ENCODE measurements at places on chromosomes 13 and 19. TPM values are rescaled to one million over a fixed set of nuclear protein-coding genes. Genes with fewer than 3 reads are reported as not detected.

- DNase-seq, result no peak
Measured at GRCh38 chr19:58394821-58395219, 636 bp upstream of the RNF225 start.

DNA sequence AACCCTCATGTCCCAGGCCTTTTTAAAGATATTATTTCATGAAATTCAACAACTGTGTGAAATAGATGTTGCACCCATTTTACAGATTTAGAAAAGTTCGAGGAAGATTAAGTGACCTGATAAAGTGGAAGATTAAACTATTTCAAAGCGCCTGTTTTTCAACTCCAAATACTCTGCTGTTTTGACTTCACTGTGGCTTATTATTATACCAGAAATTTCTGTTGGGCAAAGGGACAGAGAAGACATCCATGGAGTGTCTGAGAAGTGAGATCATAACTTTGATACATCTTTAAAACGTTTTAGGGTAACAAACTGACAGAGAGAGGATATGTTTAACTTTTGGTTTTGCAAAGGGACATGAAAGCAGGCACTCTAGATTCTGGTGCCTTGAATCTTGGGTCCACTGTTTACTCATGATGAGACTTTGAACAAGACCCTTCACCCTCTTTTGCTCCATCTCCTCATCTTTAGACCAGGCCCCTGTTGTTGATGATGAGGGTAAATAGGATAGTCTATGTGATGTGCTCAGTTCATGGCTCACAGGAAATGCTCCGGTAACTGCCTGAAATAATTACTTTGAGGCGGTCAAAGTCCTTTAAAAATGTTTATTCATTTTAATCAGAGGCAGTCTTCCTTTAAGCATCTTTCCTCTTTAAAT, 55.4 kb downstream of the RFC3 start:
- no peak for DNase-seq

DNA sequence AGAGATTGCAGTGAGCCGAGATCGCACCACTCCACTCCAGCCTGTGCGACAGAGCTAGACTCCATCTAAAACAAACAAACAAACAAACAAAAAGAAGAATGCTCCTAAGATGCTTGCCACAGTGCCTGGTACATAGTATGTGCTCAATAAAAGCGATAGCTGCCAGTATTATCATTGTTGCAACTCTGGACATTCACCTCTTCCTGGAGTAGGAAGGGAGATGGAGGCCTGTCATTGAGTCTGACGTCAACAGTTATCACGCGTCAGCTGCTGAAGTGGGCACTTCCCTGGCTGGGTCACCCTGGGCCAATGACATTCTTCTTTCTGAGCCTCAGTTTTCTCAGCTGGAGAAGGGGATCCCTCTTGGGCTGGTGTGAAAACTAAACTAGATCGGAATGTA, 4.2 kb upstream of the PLAUR start:
- no peak for DNase-seq

GRCh38 chr13:37338726-37339385, 233.4 kb upstream of the CSNK1A1L start:
- DNase-seq, result no peak

DNA sequence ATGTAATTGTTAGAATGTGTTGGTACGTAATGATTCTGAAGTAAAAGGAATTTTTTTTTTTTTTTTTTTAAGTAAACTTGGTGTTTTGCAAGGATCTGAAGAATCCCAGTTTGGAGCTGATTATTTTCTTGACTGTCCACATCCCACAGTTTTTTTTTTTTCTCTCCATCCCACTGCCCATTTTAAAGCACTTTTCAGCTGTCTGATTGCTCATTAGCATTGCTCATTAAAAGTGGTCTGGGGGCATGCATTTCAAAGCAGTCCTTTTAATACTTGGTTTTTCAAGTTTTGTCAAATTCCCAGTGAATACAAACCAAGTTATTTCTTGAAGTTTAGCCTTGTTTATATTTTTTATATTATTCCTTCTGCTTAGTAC, 44.1 kb downstream of the SLAIN1 start:
- no peak for DNase-seq

GRCh38 chr13:26819046-26819445, 58.5 kb upstream of the GPR12 start:
- no peak for DNase-seq

DNA sequence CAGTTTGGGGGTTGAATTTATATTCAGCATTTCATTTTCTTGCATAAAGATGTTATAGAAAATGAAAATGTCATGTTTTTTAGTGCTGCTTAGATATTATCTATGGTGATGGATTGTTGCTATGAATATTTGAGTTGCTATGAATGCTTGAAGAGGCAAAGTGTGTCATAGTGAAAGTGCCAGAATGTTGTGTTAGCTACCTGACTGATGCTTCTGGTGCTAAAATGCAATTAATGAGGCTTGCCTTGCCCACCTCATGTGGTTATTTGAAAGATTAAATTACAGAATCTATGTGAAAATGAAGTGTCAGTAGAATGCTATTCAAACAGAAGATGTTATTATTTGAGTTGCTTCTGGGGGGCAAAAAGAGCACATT, 62.7 kb upstream of the MYCBP2 start:
- DNase-seq, result no peak

DNA sequence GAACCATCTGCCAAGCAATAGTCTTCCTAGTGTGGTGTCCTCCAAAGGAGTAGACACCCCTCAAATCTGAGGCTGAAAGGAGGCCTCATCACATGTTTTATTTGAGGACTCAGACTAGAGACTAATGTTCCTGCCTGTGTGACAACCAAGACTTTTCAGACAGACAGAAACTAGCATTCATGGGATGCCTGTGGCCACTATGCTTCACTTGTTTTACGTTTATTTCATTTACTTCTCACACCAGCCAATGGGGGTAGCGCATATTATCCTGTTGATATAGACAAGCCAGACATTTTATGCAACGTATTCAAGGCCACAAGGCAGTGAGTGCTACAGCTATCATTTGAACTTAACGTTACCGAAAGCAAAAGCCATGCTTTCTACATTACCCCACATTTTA, 391.7 kb upstream of the HTR2A start:
- DNase-seq, result no peak

DNA sequence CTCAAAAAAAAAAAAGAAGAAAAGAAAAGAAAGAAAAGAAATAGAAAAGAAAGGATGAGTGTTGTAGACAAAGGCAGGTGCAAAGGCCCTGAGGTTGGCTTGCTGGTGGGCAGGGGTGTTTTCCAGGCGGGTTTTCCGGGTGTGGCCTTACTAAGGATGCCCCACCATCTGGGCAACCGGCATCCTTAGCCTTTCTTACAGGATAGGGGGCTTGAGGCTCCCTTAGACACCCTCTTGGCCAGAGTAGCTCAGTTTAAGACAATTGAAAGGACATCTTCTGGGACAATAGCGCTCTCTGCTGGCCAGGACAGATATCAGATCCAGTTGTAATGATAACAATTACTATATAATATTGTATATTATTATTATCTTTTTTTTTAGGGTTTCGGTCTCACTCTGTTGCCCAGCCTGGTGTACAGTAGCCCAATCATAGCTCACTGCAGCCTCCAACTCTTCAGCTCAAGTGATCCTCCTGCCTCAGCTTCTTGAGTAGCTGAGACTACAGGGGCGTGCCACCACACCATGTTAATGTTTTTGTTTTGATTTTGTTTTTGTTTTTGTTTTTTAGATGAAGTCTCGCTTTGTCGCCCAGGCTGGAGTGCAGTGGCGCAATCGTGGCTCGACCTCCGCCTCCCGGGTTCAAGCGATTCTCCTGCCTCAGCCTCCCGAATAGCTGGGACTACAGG, 1.4 kb upstream of the QTRT1 start:
- no peak for DNase-seq

GRCh38 chr13:23432626-23433025, 876 bp downstream of the SACS start:
- DNase-seq, result no peak

The ZNF574 gene
- total RNA-seq, result 27.0 TPM

The ERICH6B gene
- total RNA-seq, result not detected

The CCNA1 gene
- total RNA-seq, result 0.17 TPM

The CYP4F12 gene
- not detected for total RNA-seq

The ZNF579 gene
- 14.4 TPM for total RNA-seq

Measured in kidney epithelial cell (primary cell).